CD4-positive, alpha-beta T cell treated with Interleukin-21 for 1 hour (primary cell): ENCODE measurements at places on chromosomes 3 and 15.

- DNase-seq: no peak
These were observed 62.9 kb upstream of the PRR23C start for GRCh38 chr3:139107424-139108252.

- no peak for DNase-seq
These were observed 7.0 kb upstream of the C15orf40 start for GRCh38 chr15:83018436-83018835.

DNA sequence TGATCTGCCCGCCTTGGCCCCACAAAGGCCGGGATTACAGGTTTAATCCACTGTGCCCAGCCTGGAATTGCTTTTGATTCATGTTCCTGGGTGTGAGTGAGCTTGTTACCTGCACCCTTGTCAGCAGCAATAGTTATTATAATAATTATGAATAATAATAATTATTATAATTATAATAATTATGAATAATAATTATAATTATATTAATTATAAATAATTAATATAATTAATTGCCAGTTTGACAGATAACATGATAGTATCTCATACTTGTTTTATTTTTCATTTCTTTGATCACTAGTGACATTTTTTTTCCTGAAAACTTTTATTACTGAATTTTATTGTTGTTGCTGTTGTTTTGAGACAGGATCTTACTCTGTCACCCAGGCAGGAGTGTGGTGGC is 21.1 kb upstream of the TRAK1 start:
- DNase-seq: no peak

- no peak for DNase-seq
These were observed 498.0 kb upstream of the PROK2 start for GRCh38 chr3:72282918-72283317.

DNA sequence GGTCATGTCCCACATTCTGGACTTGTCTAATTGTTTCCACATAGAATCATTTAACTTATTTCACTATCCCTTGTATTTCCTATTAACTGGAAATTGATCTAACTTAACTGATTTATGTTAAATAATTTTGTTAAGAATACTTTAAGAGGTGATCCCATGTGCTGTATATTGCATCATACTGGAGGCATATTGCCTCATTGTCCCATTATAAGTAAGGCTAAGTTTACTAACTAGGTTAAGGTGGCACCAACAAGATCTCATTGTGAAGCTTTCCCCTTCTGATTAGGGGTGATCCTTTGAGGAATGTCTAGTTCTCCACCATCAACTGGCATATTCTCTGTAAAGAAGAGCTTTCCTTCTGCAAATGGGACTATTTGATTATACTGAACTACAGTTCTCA is 24.4 kb downstream of the MAP1A start:
- no peak for DNase-seq
